Panc1 (cell line): ENCODE measurements at places on chromosomes 11 and 22.

DNA sequence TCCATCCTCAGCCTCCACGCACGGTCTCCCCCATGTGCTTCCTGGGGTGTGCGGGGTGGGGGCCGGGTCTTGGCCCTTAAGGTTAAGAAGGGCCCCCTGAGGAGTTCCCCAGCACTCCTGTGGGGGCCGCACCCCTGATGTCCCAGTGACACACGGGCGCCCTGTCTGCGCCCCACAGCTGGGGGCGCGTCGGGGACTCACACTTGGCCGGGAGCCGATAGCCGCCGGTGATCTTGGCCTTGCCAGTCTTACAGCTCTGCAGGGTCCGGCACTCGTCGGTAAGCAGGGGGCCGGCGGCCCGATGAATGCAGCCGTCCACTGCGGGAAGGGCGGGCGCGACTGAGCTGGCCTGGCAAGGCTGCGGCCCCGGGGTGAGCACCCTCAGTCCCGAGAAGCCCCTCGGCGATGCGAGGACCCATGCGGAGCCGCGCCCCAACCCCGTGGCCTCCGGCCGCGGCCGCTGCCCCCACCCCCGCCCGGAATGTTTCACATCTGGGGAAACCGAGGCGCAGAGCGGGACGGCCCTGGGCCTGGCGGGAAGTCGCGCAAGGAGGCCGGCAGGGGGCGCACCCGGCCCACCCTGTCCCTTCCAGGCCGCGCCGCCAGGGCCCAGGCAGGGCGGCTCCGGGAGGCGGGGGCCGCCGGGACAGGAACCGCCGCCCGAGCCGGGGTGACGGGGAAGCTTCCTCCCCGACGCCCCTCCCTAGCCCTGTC is 13.9 kb downstream of the OTUB1 start:
- no peak for DNase-seq

GRCh38 chr11:117488996-117489952 is 161.6 kb downstream of the CEP164 start:
- DNase-seq, result no peak

DNA sequence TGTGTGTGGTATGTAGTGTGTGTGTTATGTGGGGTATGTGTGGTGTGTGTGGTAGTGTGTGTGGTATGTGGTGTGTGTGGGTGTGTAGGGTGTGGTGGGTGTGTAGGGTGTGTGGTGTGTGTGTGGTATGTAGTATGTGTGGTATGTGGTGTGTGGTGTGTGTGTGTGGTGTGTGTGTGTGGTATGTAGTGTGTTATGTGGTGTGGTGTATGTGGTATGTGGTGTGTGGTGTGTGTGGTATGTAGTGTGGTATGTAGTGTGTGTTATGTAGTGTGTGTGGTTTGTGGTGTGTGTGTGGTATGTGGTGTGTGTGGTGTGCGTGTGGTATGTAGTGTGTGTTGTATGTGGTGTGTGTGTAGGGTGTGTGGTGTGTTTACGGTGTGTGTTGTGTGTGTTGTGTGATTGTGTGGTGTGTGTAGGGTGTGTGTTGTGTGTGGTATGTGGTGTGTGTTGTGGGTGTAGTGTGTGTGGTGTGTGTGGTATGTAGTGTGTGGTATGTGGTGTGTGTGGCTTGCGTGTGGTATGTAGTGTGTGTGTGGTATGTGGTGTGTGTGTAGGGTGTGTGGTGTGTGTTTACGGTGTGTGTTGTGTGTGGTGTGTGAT is 4.2 kb upstream of the PPP6R2 start:
- DNase-seq, result no peak

DNA sequence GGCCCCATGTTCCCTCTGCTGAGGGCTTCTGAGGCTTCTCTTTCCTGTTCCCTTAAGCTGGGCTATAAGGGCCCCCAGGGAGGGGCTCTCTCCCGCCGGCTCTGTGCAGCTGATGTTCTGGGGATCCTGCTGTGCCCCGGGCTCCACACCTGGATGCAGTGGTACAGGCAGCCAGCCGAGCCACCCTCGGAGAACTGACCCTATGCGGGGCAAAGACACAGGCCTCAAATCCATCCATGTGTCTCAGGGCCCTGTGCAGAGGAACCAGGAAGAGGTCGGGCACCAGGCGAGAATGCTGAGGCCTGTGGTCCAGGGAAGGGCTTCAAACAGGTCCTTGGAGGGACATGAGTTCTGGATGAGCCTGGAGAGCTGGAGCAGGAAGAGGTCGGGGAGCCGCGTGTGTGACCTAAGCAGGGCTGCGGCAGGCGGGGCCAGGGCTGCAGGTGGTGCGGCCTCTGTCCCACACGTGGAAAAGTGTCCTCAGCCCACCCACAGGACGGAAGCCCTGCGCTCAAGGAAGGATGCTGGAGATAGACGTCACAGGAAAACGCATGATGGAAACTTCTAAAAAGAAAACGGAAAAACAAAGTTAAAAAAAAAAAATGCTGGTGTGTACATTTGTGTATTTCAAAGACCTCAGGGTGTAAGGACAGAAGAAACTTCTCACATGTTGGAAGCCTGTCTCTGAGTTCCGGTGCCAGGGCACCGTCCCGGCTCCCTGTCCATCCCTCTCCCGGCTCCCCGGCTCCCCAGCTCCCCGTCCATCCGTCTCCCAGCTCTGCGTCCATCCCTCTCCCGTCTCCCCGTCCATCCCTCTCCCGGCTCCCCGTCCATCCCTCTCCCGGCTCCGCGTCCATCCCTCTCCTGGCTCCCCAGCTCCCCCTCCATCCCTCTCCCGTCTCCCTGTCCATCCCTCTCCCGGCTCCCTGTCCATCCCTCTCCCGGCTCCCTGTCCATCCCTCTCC is 1149.2 kb downstream of the BRD1 start:
- no peak for DNase-seq

GRCh38 chr11:62902932-62903331 is 18.2 kb downstream of the CHRM1 start:
- DNase-seq, result no peak

GRCh38 chr11:72226701-72227100 is 2.1 kb downstream of the INPPL1 start:
- no peak for DNase-seq

DNA sequence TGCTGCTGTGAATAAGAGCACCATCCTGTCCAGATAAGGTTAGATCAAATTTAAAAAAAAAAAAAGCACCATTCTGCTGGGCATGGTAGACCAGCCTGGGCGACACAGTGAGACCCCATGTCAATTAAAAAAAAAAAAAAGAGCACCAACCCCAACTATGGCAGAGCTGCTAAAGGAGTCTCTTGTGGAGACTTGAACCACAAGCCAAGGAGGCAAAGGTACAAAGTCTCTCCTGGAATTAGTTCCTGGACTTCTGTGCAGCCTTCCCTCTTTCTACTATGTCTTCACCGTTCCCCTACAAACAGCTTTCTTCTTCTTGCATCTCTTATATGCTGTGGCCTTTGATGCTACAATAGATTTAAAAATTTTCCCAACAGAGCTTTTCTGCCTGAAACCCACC is 1.3 kb downstream of the PIK3C2A start:
- DNase-seq, result no peak

GRCh38 chr11:73445980-73446379 is 69.8 kb downstream of the RELT start:
- DNase-seq, result no peak

- no peak for DNase-seq
These were observed 98.1 kb downstream of the TENM4 start for GRCh38 chr11:79342686-79343085.

DNA sequence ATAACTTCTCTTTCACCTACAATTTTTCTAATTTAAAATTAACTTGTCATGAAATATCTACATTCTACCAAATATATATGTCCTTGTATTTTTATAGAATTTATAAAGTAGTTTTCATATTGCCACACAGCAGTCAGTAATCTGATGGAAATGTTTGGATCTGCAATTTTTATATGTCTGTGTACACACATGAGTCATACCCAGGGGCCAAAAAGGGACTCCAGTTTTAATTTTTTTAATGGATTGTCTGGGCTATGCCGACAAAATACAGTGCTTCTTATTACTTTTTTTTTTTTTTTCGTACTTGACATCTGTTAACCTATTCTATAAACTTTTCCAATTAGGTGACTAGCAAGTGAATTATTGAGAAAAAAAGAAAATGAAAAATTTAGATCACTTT is 6.3 kb downstream of the GUCY1A2 start:
- DNase-seq, result no peak

DNA sequence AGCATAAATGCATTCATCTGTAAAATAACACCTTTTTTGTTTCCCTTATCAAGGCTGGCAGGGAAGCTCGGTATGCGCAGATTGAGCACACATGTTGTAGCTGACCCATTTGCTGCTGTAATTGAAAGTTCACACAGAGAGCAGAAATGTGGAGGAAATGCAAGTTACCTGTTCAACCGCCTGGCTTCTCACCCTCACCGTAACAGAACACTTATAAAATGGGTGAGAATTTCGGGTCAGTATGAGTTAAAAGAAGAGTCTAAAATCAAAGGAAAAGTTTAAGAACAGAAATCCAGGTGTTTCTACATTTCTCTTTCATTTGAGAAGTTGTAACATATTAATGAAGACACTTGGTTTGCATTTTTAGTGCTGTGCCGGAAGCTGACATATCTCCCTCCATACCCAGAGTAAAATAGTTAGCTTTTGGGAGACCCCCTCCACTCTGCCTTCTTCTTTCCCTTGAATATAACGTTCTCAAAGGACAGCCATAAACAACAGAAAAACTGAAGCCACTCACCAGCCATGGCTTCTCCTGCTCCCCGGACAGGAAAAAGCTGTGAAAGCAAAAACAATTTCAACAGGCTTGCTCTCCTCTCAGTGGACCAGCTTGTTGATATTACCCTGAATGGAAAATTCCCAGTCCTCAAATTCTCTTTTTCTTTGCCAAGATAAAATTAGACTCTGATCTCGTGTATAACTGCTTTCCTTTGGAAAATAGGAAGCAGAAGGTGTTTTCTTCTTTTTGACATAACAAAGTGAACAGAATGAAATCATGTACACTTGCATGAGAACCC is at the start of gene CASP12:
Gene CASP12 (minus strand): TSS at position 570 of the 794 bp plus-strand sequence.
- no peak for DNase-seq

GRCh38 chr11:119188887-119189286 is 3.6 kb downstream of the NHERF4 start:
- no peak for DNase-seq

DNA sequence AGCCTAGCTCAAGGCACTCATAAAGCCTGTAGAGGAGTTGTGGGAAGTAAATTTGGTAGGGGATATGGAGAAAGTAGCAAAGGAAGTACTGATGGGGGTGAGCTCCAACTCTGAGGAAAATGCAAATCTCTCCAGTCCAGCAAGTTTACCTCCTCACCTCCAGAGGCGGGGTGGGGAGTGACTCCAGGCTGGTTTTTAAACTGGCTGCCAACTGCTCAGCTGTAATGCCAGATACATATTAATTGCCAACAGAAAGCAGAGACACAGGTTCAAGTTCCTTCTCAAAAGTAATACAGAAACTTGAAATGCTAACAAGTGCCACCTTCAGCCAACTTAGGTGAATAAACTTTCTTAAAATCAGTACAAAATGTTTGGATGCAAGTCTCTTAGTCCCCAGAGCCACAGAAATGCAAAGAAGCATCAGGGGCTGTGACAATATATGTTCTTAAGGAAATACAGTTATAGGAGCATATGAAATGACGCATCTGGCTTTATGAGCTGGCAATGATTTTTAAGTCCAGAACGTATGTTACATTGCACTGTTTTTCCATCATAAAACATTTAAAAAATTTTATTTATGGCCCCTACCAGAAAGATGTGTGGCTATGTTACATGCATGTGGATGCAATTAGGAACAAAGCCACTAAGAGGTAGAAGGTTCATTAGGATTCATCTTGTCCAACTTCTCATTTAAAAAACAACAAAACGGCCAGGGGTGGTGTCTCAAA is 436.4 kb upstream of the CCDC90B start:
- DNase-seq, result no peak

DNA sequence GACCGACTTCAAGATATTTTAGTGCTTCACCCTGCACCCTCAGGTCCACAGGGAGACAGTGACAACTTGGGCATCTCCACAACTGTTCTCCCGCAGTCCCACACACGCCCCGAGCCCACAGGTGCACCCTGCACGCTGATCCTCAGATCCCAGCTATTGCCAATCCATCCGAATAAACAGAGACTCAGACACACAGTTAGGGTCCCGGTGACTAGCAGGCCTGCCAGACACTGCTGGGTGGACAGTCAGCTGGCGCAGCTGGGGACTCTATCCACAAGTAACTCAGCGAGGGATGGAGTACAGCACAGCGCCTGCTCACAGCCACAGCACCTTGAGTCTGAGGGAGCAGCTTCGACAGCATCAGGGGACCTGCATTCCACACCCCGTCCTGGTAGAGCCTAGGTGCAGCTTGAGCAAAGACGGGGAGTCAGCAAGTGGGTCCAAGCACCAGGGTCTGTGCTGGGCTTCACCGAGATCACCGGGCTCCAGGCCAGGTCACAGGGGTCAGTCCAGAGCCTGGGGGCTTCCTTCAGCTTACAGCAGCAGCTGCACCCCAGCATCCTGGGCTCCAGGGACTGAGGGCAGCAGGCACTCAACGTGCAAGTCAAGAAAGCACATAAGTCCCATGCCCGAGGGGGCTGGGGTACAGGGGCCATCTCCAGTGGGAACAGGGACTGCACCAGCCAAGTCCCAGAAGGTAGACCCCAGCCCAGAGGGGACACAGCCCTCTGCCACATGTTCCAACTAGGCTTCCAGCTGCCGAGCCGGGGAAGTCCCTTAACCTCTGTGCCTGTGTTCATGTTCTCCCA is 7.6 kb downstream of the RPL3 start:
- DNase-seq, result no peak

GRCh38 chr11:11984563-11984962 is 23.9 kb downstream of the DKK3 start:
- DNase-seq, result no peak

DNA sequence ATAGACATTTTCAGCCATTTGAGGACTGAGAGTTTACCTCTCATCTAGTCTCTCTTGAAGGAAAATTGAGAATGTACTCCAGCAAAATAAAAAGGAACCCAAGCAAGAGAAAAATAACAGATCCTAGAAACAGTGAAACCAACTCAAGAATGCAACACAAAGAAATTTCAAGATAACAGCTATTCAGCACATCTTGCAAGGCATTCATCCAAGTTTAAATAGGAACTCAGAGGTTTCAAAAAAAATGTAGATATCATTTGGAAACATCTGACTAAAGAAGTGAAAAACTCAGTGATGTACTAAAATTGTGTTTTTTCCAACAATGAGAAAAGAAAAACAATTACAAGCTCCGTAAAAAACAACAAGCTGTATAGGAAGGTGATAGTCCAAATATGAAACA is 76.4 kb downstream of the TMEM135 start:
- no peak for DNase-seq

DNA sequence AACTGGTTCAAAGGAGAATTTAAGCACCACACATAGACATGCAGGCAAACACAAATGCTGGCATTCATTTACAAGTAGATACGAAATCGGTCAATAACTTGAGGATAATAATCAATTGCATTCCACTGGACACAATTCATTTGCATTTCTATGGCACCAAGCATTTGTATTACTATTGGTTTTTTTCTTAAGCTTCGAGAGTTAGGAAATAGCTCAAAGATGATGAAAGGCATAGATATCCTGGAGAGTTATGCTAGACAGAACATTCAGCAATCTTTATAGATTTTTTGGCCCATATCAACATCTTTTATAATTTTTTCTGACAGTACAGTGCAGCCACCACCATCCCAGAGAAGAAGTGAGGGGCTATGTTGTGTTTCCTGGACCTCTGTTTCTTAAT is 544.4 kb downstream of the MIAT start:
- no peak for DNase-seq
